Upper lobe of right lung (tissue), 1 donor: ENCODE measurements at places on chromosomes 11 and 22.

DNA sequence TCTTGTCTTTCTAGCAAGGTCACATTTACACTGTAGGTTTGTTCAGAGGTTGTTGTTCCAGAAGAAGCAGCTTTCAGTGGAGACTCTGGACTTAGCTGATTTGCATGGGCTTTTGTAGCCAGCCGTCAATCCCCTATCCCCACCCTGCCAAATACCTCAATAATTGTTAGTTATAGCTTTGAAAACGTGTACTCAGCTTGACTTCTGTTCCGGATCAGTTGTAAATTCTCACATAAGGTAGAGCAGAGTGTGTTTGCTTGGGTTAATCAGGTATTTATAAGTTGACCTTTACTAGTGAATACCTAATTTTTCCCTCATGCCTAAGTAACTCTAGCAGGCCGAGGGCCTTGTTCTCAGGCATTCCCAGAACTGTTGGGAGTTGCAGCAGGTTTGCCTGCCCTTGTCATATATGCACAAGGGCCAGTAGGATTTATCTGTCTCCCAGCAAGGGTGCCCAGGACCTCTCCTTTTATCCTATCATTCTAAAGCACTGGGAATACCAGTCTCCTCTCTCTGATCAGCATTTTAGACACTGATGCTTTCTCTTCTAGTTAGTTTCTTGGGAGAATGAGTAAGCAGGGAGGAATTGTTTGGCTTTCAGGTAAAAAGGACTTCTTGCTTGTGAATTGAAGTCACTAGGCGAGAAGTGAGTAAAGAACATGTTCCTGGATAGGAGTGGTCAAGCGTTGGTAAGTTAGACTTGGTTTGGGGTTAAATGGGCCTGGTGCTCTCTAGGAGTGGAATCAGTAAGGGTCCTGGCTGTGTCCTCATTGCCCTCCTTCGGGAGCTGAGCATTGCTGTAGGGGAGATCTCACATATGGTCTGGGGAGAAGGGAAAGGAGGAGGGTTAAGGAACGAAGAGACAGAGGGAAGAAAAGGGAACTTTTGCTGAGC lies 22.1 kb downstream of the STIM1 start:
- DNase-seq = no peak

- DNase-seq = no peak
Observed at GRCh38 chr11:18599739-18600230, at the start of gene MISFA. MISFA (plus strand) TSS chr11:18599789; CDS start chr11:18599929, 140 bp downstream.

DNA sequence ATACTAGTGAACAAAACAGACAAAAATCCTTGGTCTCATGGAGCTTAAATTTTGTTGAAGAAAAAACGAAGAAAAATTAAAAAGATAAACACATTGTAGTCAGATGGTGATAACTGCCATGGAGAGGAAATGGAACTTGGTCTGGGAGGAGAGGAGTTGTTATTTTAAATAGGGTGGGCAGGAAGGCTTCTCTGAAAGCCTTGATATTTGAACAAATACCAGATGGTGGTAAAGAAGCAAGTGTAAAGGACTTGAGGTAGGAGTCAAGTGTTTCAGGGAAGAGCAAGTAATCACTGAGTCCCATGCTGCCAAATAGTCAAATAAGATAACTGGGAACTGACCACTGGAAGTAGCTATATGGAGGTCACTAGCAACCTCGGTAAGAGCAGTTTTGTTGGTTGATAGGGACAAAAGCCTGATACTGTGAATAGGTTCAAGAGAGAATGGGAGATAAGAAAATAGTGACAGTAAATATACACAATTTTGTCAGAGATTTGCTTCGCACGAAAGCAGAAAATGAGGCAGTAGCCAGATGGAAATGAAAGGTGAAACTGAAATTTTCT lies 55.1 kb downstream of the SESN3 start:
- no peak for DNase-seq

DNA sequence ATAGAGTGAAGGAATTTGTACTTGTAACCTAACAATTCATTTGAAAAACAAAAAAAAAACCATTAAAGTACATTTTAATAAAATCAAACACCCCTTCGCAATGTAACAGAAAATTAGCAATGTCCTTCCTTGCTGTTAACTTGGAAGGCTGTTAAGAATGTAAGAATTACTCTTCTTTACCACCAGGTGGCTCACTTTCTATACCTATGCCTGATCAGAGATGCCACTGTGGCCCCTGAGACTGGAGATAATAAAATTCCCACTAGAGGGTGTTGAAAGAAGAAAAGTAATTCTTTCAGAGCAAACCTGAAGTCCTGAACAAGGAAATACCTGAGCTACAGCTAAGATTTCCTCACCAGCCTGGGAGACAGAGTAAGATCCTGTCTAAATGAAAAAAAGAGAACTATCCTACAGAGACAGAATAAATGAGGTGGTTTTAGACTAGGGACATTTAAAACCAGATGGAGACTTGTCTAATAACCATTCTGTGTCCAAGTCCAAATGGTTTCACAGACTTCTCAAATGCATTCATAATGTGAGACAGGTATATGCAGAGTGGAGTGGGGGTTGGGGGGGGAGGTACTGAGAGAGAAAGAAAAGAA lies 1089.3 kb downstream of the FAM181B start:
- no peak for DNase-seq

DNA sequence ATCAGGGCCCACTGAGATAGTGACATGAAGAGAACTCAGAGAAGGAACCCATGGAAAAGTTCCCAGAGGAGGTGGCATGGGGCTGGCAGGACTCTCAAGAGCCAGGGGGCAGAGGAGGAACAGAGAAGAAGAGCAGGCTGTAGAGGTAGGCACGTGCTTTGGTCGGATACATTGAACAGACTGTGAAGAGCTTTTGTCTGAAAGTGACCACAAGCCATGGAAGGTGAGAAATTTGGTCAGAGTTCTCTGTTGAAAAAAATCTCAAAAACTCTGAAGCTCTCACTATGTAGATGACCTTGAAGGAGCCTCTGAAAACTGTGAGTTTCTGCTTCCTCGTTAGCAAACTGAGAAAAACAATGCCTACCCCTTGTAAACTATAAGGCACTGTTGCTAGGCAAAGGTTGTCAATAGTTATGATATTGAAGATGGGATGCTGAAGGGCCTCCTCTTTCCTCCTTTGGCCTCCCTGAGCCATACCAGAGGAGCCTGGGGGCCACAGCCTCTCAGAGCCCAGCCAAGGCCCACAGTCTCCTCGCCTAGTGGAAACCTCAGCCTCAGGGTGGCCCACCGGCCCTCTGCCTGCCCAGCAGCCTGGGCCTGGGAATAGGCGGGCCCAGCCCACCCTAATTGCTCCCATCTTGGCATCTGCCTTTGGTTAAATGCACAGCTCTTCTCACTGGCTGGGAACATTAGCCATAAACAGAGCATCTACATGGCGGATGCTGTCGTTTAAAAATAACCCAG lies 415.7 kb downstream of the SOX6 start:
- no peak for DNase-seq

GRCh38 chr22:42805016-42805997 lies 51.8 kb downstream of the ARFGAP3 start:
- peak; percentile 82 for DNase-seq

DNA sequence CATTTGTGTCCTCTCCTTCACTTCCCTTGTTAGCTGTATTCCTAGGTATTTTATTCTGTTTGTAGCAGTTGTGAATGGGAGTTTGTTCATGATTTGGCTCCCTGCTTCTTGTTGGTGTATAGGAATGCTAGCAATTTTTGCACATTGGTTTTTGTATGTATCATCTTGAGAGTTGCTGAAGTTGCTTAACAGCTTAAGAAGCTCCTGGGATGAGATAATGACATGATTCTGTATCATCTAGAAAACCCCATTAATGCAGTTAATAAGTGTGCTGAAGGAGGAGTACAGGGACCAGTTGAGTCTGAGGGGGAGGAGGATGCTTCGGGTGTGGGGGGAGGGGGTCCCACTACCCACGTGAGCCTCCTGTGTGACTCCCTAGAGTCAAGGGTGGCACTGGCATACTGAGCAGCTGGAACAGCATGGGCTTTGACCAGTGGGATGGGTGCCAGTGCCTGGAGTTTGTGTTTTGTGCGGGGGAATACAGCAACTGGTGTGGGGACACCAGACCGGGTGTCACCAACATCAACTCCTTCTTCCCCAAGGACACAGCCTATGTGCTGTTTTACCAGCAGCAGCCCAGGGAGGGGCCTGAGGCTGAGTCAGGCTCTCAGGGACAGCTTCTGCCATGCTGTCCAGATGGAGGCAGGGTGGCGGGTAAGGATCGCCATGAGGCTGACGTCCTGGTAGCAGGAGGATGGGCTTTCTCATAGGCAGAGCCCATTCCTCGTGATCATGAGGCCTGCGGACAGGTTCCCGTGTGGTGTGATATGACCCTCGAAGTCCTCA lies 24.1 kb downstream of the USP35 start:
- no peak for DNase-seq

DNA sequence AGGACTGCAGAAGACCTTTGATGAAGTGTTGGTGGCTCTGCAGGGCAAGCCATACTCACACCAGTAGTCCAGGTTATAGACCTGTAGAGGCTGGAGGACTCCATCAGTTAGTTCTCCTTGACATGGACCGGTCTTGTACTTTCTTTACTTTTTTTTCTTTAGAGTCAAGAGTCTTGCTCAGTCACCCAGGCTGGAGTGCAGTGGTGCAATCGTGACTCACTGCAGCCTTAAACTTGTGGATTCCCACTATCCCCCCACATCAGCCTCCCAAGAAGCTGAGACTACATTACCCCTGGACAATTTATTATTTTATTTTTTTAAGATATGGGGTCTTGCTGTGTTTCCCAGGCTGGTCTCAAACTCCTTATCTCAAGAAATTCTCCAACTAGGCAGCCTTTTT lies 49.6 kb upstream of the E2F8 start:
- DNase-seq = no peak

GRCh38 chr11:75246671-75247350 lies 6.2 kb downstream of the TPBGL start:
- peak; percentile 56 for DNase-seq

DNA sequence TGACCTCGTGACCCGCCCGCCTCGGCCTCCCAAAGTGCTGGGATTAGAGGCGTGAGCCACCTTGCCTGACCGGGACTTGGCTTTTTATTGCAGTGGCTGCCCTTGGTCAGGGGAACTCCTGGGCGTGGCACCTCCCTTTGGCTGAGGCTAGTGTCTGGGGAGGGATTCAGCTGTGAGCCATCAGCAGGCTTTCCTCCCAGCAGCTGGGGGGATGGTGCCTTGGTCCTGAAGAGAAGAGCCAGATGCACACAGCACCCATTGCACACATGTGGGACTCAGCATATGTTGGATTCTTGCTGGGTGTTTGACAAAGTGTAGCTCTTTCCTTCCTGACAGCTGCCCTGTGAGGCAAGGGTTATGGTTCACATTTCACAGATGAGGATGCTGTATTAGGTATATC lies 8.4 kb downstream of the CYTH4 start:
- no peak for DNase-seq

GRCh38 chr11:104583857-104584256 lies 314.4 kb downstream of the CASP12 start:
- DNase-seq = no peak

DNA sequence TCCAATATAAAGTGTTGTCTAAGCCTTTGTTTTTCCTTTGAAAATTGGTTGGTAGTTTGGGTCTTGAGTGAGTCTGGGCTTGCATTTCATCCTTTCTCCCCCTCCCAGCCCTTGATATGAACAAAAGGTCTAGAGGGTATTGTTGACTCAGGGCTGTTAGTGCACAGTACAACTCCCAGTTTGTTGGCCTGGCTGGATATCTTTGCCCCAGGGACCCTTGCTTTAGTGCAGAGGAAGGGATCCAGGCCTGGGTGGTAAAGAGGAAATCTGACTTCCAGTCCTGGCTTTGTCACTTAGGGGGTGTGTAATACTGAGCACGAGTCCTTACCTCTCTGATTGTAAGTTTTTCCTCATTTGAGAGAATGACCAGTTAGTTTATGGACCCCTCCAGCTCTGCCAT lies 330.4 kb downstream of the TMEM135 start:
- no peak for DNase-seq

GRCh38 chr11:42390116-42390515 lies 921.7 kb upstream of the API5 start:
- DNase-seq = no peak

- no peak for DNase-seq
Observed at GRCh38 chr11:100573911-100574513, 113.1 kb upstream of the ARHGAP42 start.

DNA sequence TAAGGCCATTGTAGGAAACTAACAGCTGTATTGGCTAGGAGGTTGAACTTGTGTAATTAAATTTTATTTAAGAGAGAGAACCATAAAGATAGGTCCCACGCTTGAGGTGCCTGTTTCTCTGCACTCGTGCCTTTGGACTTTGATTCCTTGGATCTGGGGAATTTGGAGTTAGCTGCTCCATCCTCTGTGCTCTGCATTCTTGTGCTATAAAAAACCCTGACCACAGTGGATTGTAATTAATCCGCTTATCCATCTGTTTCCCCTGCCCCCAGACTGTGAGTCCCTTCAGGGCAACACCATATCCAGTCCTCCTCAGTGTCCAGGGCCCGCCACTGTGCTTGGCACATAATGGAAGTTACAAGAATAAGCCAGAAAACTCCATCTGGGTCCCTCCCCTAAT lies 169.8 kb downstream of the SPON1 start:
- DNase-seq = no peak

DNA sequence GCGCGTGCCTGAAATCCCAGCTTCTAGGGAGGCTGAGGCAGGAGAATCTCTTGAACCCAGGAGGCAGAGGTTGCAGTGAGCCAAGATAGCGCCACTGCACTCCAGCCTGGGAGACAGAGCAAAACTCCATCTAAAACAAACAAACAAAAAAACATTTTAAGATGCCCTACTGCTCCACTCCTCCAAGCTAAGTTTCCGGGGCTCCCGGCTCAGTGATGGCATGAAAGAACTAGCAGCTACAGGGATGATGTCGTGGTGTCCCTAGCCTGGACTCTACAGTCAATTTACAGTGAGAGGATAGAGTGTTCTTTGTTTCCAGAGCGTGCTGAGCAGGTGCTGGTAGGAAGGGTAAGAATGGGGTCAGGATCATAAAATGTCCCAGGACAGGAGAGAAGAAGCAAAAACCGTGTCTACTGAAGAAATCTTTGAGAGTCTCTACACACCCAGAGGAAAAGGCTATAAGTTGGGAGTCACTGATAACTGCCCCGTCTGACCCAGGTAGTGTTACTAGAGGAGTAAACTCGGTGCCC lies 1.2 kb upstream of the ZBTB3 start:
- no peak for DNase-seq

- no peak for DNase-seq
Observed at GRCh38 chr22:43723816-43724215, 88.3 kb downstream of the EFCAB6 start.
